ENCODE measurements at places on chromosomes 11 and 22. TPM values are rescaled to one million over a fixed set of nuclear protein-coding genes. Genes with fewer than 3 reads are reported as not detected.
A peak's percentile ranks its signal among the peaks of the same experiment; 100 is the strongest.

NTM gene
- total RNA-seq = not detected

GNAZ gene
- total RNA-seq = 0.20 TPM

LRRC10B gene
- not detected for total RNA-seq

- no peak overlapping the region for H3K27ac ChIP-seq
- H3K36me3 ChIP-seq = no peaks in the 10 kb centered on the region
- H3K4me1 ChIP-seq = no peaks in the 10 kb centered on the region
Measured at GRCh38 chr11:80009081-80009480, 568.3 kb upstream of the TENM4 start.

- no peak for DNase-seq
- no peaks in the 10 kb centered on the region for H3K36me3 ChIP-seq
- H3K4me1 ChIP-seq = no peaks in the 10 kb centered on the region
- no peak overlapping the region for H3K27ac ChIP-seq
Measured at GRCh38 chr11:113942256-113942655, 32.7 kb upstream of the HTR3A start.

DNA sequence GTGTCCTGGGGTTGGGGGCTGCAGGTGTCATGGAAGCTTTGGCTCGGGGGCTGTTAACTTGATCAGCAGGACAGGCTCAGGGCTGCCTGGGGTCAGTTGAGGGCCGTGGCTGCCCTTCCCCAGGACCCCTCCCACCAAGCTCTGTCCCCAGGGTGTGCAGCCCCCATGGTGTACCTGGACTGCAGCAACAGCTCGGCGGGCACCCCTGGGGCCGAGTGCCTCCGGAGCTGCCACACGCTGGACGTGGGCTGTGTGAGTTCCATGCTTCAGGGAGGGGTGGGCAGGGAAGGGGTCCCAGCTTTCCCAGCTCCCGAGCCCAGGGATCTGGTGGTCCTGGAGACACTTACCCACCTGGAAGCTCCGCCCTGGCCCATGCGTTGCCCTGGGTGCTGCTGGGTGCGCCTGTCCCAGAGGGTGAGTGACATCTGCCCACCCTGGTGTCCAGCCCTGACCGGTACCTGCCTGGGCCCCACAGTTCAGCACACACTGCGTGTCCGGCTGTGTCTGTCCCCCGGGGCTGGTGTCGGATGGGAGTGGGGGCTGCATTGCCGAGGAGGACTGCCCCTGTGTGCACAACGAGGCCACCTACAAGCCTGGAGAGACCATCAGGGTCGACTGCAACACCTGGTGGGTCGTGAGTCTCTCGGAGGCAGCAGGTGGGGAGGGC lies 11.3 kb downstream of the MUC5B start:
- H3K4me3 ChIP-seq = no peak overlapping the region
- no peaks in the 10 kb centered on the region for H3K4me1 ChIP-seq
- no peak for DNase-seq
- H3K27ac ChIP-seq = no peak overlapping the region
- H3K36me3 ChIP-seq = no peaks in the 10 kb centered on the region

- H3K4me1 ChIP-seq = peaks cover 3% of the 10 kb centered on the region
- H3K27ac ChIP-seq = no peak overlapping the region
- H3K4me3 ChIP-seq = no peak overlapping the region
- no peaks in the 10 kb centered on the region for H3K27me3 ChIP-seq
- DNase-seq = no peak
- H3K36me3 ChIP-seq = no peaks in the 10 kb centered on the region
Measured at GRCh38 chr11:22558664-22559063, 67.0 kb downstream of the FANCF start.

- DNase-seq = no peak
- H3K27ac ChIP-seq = no peak overlapping the region
- no peaks in the 10 kb centered on the region for H3K4me1 ChIP-seq
- no peaks in the 10 kb centered on the region for H3K36me3 ChIP-seq
- no peak overlapping the region for H3K4me3 ChIP-seq
- no peaks in the 10 kb centered on the region for H3K27me3 ChIP-seq
Measured at GRCh38 chr11:17224727-17225126, 16.9 kb upstream of the PIK3C2A start.

GRCh38 chr11:75271730-75272129 lies 31.2 kb downstream of the TPBGL start:
- H3K4me1 ChIP-seq = peaks cover 21% of the 10 kb centered on the region
- no peaks in the 10 kb centered on the region for H3K27me3 ChIP-seq
- H3K36me3 ChIP-seq = peaks cover 16% of the 10 kb centered on the region
- no peak overlapping the region for H3K4me3 ChIP-seq
- DNase-seq = peak; percentile 16

DNA sequence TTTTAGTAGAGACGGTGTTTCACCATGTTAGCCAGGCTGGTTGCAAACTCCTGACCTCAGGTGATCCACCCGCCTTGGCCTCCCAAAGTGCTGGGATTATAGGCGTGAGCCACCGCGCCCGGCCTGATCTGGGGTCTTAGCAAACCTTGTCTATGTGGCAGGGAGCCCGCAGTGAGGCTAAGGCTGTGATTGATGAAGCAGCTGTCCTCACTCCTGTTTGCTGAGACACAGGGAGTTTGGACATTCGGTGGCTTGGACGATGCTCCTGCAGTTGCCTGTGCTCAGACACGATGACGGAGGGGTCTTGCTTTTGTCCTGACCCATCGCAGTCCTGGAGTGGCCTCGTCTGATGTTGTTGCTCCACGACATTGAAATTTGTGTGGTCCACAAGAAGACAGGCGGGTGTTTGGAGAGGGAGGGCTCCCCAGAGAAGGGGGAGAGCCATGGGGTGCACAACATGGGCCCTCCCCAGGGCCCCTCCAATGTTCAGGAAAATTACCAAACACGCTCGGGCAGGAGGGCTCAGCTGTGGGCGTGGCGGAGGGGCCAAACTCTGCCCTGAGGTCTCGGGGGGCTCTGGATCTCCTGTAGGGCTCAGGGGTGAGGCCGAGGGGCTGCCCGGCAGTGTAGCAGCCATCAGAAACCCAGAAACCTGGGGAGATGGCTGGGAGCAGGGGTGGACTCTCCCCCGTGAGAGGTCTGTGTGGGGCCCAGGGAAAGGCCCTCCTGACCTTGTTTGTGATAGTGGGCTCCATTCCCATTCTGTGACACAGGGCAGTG lies 41.8 kb upstream of the PRR5 start:
- peak overlapping the region; percentile 38 for H3K27ac ChIP-seq
- H3K27me3 ChIP-seq = no peaks in the 10 kb centered on the region
- H3K36me3 ChIP-seq = peaks cover under 1% of the 10 kb centered on the region

DNA sequence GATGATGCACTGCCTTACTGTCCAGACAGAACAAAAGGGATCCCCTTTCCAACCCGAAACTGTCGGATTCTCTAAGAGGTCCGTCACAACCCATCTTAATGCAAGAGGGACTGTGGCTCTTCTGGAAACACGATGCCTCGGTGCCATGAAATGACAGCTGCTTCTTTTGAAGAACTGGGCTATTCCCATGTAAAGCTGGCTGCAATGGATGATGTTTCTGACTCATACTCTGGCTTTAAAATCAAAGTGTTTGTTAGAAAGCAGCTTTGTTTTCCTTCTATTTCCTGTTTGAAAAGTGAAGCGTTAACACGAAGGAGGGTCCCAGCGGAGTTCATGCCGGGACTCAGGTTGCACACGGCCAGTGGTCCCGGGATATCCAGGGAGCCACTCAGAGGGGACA lies 3.1 kb downstream of the TP53AIP1 start:
- no peak for DNase-seq
- no peaks in the 10 kb centered on the region for H3K4me1 ChIP-seq
- no peak overlapping the region for H3K4me3 ChIP-seq
- no peaks in the 10 kb centered on the region for H3K36me3 ChIP-seq
- peaks cover 6% of the 10 kb centered on the region for H3K27me3 ChIP-seq
